ENCODE measurements at places on chromosomes 2 and 18.

DNA sequence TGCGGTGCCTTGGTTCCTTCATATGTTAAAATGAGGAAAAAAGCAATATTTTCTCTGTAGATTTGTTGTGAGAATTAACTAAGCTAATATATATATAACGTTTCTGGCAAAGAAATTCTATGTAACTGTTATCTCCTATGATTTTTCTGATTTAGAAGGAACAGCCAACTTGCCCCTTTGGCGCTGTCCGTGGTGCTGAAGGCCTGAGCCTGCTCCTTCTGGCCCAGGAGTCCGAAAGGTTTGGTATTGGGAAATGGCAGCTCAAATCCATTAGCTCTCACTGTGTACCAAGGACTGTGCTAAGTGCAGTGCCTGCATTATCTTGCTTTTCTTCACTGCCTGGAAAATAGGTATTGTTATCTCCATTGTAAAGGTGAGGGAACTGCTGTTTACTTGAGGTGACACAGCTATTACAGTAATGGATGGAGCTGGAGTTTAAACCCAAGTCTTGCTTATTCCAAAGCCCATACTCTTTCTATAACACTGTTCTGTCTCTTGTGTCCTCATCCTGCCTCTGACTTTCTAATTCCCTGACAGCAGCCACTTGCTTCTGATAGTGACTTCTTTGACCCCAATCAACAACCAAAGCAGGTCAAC is 52.2 kb downstream of the C1QL2 start:
- no peak for DNase-seq

DNA sequence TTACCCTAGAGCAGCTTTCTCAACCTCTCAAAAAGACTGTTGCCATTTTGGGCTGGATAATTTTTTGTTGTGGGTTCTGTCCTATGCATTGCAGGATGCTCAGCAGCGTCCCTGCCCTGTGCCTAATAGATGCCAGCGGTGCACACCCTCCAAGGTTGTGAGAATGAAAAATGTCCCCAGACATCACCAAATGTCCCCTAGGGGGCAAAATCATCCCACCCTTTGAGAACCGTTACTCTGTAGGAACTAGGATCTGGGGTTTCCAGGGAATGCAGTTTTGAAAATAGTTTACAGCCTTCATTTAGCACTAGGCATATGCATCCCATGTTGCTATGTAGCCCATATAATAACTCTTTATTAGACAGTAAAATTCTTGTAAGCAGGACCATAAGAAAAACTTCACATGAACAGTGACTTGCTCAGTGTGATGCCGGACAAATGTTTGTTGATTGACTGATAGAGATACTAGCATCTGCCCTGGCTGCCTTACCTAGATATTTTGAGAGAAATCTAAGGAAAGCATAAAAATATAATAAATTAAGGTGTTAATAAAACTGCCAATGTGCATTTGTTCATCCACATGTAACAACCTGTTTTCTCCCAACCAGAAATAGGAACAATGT is 79.2 kb upstream of the EPC2 start:
- no peak for DNase-seq

GRCh38 chr2:85266146-85267041 is 61.4 kb downstream of the TGOLN2 start:
- no peak for DNase-seq

- no peak for DNase-seq
Observed at GRCh38 chr2:25055376-25055920, 13.6 kb downstream of the EFR3B start.

GRCh38 chr18:75790796-75791195 is 363.3 kb upstream of the SMIM21 start:
- DNase-seq: no peak

DNA sequence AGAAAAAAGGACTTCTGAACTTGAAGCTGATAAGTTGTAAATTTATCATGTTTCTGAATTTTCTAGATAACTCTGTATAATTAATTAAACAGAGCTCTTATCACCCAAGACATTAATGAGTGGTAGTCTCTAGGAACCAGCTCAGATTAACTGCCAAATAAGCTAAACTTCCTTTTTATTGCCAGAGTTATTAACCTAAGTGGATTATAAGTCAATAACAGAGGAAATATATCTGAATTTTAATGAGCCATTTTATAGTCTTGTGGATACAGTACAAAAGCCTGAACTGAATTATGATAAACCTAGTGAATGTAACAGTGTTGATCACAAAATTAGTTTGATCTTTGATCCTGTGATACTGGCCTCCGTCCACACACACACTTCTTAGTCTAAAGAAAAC is 111.5 kb downstream of the COMMD1 start:
- DNase-seq: no peak

GRCh38 chr18:5841518-5841917 is 53.8 kb downstream of the TMEM200C start:
- no peak for DNase-seq

GRCh38 chr18:44916429-44917207 is 235.9 kb downstream of the SETBP1 start:
- no peak for DNase-seq

DNA sequence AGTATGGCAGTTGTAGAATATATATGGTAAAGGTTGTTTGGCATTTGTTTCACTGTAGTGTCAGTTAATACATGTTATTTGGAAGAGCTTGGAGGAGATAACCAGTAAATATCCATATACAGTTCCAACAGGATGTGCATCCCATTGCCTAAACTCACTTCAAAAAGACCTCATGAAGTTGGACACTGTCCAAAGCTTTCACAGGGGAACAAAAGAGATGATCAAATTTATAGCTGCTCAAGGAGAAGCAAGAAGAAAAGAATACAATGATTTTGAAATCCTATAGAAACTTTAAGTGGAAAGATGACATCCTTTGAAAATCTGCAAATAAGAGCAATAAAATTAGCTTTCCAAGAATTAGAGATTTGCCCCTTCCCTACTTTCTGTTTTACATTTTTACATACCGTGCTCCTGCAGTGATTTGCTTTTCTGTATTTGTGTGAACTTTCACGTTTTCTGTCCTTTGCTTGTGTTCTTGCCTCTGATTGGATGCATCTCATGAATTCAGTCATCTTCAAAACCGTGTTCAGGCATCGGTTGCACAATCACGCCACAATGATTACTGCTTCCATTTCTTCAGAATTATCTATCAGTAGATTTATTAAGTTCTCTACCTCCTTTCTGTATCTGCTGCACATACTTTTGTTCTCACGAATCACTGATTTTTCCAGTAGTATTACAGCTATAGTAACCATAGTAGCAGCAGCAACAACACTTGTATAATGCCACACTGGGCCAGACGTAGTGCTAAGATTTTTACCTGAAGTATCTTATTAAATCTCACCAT is 83.8 kb downstream of the PARD3B start:
- DNase-seq: no peak

- DNase-seq: no peak
Observed at GRCh38 chr2:70132244-70133126, 45.2 kb downstream of the PCBP1 start.

DNA sequence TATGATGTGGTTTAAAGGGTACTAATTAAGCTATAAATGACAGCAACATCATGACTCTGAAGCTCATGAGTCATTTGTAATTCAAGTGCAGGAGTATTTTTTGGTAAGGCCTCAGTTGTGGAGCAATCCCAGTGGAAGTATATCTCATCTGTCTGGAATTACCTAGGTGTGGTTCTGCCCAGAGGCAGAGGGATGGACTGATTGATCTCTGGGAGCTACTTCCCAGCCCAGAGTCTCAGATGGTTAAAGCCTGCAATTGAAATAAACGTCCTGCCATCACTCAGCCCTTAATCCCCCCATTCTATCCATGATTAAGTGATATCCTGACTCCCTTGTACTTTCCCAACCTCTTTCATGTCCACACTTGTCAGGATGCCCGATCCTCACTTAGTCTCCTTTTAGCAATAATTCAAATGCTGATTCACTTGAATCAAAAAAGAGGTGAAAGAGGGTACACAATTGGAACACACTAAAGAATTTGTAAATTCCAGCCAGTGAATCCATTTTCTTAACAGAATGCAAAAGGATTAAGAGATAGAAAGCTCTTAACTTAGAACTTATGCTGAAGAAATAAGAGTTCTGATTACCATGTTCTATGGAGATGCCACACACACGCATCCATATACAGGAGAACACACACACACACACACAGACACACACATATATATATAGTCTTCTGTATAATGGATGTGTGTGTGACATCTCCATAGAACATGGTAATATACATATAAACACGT is 664.4 kb downstream of the NYAP2 start:
- no peak for DNase-seq

GRCh38 chr2:26034637-26034992 is 731 bp downstream of the RAB10 start:
- DNase-seq: no peak

DNA sequence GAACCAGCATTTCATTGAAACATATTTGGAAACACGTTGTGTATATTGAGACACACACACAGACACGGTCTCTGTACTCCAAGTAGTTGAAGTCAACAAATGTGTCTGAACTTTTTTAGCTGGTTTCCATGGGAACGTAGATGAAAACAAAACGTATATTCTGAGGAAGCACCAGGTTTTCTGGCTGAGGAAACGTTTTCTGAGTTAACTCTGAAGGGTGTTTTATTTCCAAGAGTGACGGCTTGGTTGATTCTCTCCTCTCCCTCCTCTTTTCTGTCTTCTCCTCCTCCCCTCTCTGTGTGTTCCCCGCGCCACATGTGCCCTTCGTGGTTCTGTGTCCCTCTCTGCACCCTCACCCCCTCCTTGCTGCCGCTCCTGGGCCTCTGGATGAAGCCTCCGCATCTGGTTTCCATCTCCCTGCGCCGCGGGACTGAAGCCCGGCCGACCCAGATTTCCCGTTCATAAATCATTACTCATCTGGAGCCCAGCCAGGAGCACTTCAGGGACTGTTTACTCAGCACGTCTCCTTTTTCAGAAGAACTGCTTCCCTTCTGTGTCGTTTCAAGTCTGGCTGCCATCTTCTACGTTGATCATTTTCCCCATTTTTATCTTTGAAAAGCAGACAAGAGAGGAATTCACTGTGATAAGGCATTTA is 122.7 kb downstream of the COL6A3 start:
- peak; percentile 28 for DNase-seq

- DNase-seq: no peak
Observed at GRCh38 chr2:181106789-181107627, 126.6 kb downstream of the UBE2E3 start.

GRCh38 chr2:54295911-54296310 is 39.9 kb upstream of the TSPYL6 start:
- DNase-seq: no peak

DNA sequence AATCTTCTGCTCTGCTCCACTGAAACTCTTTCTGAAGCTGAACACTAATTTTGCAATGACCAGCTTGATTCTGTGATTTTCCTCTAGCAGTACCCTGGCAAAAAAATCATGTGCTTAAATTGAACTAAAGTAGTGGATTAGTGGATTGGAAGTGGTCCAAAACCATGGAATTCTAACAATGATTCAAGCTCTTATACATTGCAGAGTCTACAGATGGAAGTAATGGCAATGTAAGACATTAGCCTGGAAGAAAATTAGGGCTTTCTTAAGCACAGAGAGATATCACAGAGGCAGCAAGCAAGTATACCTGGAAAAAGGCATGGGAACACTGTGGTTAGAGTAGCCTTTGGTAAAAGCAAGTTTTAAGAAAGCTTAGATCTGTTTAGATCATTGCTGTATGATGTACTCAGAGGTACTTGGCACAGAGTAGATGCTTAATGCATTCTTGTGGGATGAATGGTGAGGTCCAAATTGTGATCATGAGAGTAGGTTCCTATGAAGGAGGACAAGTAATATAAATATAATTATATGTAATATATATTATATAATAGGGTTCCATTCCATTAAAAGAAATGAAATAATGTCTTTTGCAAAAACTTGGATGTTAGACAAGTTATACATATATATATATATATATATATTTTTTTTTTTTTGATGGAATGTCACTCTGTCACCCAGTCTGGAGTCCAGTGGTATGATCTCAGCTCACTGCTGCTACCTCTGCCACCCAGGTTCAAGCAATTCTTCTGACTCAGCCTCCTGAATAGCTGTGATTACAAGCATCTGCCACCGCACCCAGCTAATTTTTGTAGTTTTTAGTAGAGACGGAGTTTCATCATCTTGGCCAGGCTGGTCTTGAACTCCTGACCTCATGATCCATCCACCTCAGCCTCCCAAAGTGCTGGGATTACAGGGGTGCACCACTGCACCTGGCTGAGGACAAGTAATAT is 172.2 kb upstream of the SCN7A start:
- DNase-seq: no peak

DNA sequence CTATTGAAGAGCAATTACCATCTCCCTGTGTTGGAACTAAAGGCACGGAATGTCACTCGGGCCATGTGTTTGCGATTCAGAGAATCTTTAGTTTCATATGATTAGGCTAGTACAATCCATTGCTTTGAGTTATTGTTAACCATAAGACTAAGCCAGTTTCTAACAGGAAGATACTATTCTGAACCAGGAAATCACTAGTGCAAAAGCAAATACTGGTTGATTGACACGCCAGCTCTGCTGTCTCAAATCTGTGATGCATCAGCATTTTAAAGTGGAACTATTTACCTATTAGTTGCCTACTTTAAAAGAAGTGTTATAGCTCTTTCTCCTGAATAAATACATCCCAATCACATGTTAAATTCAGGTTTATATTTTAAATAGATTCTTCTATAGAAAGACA is 61.9 kb downstream of the AFTPH start:
- DNase-seq: no peak

DNA sequence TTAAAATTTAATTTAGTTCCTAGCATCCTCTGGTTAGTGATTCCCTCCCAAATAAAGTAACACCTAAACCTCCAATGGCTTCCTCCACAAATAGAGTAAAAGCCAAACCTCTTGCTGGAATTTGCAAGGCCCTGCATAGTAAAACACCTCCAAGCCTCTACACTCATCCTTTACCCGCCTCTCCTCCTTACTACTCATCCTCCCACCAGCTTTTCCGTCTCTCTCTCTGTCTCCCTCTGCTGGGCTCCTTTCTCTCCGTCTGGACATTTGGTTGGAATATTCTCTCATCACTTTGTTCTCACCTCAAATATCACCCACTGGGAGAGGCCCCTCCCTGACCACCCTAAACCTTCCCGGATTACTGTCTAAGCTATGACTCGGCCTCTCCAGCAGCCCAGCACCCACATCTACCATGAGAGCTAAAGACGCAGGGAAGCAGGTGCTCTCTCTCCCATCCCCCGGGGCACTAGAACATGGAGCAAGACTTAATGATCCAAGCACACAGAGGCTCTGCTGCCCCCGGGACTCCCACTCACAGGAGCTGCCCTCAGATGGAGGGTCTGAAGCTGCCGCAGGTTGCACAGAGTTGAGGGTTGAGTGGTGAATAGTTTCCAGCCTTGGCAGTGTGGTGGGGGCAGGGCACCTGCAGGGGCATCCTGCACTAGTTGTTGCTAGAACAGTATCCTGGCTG is 167.2 kb downstream of the FBXO15 start:
- DNase-seq: no peak

All from esophagus squamous epithelium (tissue), 5 donors.